Fibroblast of skin of left biceps (primary cell): ENCODE measurements at places on chromosomes 6 and 20.

GRCh38 chr6:47235964-47236760 lies 73.5 kb downstream of the TNFRSF21 start:
- no peak for DNase-seq

- DNase-seq, result no peak
Observed at GRCh38 chr6:15254070-15254975, 8.5 kb downstream of the JARID2 start.

GRCh38 chr20:47358039-47358671 lies 1.7 kb upstream of the ZMYND8 start:
- DNase-seq, result no peak

GRCh38 chr6:157445277-157446009 lies 64.5 kb downstream of the ZDHHC14 start:
- DNase-seq, result no peak

- DNase-seq, result no peak
Observed at GRCh38 chr6:116215414-116215813, 38.5 kb downstream of the TSPYL4 start.

- DNase-seq, result no peak
Observed at GRCh38 chr6:162377735-162378134, 349.8 kb downstream of the PRKN start.

- no peak for DNase-seq
Observed at GRCh38 chr6:165637586-165637985, 25.5 kb downstream of the PDE10A start.

- no peak for DNase-seq
Observed at GRCh38 chr6:37155394-37156312, 14.3 kb upstream of the PIM1 start.

GRCh38 chr6:30135757-30136156 lies at the start of gene TRIM40:
TSS of gene TRIM40 (plus strand) at chr6:30136140. CDS start at chr6:30137037, 897 bp downstream.
- DNase-seq, result no peak

- DNase-seq, result no peak
Observed at GRCh38 chr6:108164815-108165706, 761 bp upstream of the NR2E1 start.

GRCh38 chr6:13427801-13428582 lies 59.4 kb downstream of the GFOD1 start:
- DNase-seq, result no peak

DNA sequence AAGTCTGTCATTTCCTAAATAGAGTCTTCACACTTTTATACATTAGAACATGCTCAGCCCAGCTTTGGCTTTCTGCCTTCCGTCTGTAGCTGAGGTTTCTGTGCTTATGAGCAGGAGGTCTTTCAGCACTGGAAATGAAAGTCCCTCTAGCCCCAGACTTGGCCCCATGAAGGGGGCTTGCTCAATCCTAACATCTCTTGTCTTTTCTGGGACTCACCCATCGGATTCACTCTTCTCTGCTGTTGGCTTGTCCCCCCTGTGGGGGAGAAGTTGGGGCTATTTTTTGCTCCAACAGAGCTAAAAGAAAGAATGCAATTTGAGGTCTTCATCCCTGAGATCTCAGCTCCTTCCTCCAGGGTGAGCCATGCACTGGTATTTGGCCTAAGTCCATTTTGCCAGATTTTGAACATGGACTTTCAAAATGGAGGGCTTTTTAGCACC lies 177.7 kb downstream of the MRPL14 start:
- peak; percentile 36 for DNase-seq

- peak; percentile 59 for DNase-seq
Observed at GRCh38 chr6:34390531-34391472, 1.7 kb downstream of the NUDT3 start.

DNA sequence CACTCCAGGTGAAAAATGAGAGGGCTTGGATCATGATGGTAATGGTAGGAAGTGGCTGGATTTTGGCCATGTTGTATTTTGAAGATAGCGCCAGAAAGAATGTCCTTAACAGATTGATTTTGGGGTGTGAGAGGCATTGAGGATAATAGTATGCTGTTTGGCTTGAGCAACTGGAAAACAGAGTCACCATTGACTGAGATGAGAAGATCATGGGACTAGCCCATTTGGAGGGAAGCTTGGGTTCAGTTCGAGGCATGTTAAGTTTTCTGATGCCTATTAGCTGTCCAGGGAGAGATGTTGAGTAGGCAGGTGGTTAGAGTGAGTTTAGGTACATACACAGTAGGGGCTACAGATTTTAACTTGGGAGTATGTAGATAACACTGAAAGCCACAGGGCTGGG lies 23.3 kb downstream of the PLCG1 start:
- no peak for DNase-seq

- peak; percentile 97 for DNase-seq
Observed at GRCh38 chr20:48682529-48683363, 145.1 kb downstream of the PREX1 start.

GRCh38 chr20:62243106-62243505 lies 4.8 kb downstream of the OSBPL2 start:
- DNase-seq, result no peak

- no peak for DNase-seq
Observed at GRCh38 chr6:88984606-88985005, 21.2 kb upstream of the RNGTT start.

DNA sequence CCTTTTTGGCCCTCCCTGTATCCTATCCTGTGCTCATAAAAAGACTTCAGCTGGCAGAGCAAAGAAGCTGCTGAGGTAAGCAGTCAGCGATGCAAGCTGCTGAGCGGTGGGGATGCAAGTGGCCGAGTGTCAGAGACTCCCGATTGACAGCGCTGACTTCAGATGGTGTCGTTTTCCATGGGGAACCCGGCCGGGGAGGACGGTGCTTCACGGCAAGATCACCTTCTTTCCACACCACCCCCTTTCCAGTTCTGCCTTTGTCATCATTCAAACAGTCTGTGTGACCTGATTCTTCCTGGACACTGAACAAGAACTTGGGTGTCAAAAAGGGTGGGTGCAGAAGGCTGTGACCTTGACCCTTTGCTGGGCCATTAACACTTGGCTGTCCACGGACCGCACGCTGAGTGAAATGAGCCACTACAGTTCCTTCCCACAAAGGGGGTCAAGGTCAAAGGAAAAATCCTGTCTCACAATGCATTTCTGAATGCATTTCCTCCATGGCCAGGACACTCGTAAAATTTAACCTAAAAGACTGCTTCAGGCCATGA lies 52.9 kb upstream of the UNC93A start:
- DNase-seq, result no peak
